ENCODE measurements at places on chromosomes 7 and 10.

- DNase-seq, result no peak
Observed at GRCh38 chr10:30865141-30865926, 166.3 kb downstream of the ZNF438 start.

- DNase-seq, result no peak
Observed at GRCh38 chr7:128407751-128408708, 1.8 kb downstream of the IMPDH1 start.

GRCh38 chr10:92847202-92847864 lies 987 bp upstream of the EXOC6 start:
- no peak for DNase-seq

DNA sequence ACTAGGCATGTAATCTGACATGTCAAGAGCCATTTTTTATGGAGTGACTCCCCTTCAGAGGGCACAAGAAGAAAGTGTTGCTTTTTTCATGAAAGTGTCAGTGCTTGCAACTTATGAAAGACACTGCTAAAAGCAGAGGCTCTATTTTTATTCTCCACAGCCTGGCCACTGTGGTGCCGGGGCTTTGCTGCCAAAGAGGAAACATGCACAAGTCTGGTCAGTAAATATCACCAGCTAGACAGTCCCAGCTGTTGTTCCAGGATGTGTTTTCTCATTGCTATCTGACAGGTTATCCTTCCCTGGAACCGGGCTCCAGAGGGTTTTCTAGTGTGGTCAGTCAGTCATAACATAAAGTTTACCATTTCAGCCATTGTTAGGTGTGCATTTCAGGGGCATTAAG lies 180.7 kb upstream of the PITRM1 start:
- DNase-seq, result no peak

GRCh38 chr7:132214452-132214851 lies 361.8 kb downstream of the PLXNA4 start:
- no peak for DNase-seq

DNA sequence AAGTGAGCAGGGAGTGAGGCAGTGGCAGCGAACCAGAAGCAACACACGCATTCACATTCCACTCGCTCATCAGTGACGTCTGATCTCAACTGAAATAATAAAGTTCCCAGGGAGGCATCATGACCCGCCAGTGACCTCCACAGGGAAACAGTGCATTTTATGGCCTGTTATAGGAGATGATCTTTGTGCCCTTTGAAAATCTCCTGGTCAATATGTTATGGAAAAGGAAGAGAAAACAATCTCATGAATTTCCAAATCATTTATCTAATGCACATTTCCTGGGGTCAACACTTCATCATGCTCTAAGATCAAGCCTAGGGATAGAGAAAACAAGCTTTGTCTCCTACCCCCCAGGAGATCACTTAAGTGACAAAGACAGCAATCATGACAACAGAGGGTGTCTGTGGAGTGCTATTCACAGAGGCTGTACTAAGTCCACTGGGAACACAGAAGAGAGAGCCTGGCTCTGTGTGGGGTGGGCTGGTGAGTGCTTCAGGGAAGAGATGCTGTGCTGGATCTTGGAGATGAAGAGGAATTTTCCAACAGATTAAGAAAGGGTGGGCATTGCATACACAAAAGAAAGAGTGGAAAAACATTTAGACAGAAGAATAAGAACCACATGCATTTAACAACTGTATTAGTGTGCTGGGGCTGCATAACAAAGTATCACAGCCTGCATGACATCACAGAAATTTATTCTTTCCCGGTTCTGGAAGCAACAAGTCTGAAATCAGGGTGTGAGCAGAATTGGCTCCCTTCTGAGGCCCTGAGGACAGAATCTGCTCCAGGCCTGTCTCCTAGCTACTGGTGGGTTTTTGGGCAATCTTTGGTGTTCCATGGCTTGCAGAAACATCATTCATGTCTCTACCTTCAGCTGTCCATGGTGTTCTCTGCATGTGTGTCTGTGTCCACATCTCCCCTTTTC lies 613.9 kb upstream of the IGFBP3 start:
- no peak for DNase-seq

GRCh38 chr7:12550956-12551355 lies 19.6 kb upstream of the SCIN start:
- DNase-seq, result no peak

- DNase-seq, result no peak
Observed at GRCh38 chr10:31669357-31669756, 259.3 kb downstream of the ARHGAP12 start.

DNA sequence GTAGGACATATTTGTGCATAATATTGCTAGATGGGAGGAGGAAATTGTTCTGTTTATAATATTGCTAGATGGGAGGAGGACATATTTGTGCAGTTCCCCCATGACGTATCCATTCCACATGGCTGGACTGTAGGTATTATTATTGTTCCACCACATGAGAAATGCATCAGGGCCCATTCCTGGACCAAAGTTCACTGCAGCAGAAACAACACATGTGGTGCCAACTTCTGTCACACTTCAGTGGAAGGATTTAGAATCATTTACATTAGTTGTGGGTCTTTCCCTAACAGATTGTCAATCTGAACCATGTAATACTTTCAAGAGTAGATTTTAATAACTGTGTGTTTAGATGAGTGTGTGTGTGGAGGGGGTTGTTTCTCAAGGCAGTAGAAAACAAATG lies 32.7 kb upstream of the MACC1 start:
- no peak for DNase-seq

DNA sequence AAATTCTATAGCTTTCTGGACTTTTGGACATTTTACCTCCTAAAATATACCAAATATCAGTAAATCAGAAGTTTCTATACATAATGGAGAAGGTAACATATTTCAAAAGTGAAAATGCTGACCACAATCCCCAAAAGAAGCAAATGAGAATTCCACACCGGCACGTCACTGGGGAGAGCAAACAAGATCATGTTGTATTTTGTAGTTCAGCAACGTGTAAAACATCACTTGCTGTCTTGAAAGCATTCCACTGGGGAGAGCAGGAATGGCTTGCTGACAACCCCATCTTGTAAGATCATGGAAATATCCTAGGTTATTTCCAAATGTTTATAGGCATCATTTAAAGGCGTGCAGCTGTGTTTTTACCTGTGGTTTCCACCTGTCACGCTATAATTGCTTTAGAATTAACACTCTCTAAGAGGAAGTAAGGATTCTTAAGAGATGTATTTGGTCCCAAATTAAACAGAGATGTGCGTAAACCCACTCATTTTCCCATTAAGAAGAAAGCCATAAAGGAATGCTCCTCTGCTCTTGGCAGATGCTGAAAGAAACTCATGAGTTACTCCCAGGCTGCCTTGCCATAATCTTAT lies 397.1 kb upstream of the POT1 start:
- no peak for DNase-seq

DNA sequence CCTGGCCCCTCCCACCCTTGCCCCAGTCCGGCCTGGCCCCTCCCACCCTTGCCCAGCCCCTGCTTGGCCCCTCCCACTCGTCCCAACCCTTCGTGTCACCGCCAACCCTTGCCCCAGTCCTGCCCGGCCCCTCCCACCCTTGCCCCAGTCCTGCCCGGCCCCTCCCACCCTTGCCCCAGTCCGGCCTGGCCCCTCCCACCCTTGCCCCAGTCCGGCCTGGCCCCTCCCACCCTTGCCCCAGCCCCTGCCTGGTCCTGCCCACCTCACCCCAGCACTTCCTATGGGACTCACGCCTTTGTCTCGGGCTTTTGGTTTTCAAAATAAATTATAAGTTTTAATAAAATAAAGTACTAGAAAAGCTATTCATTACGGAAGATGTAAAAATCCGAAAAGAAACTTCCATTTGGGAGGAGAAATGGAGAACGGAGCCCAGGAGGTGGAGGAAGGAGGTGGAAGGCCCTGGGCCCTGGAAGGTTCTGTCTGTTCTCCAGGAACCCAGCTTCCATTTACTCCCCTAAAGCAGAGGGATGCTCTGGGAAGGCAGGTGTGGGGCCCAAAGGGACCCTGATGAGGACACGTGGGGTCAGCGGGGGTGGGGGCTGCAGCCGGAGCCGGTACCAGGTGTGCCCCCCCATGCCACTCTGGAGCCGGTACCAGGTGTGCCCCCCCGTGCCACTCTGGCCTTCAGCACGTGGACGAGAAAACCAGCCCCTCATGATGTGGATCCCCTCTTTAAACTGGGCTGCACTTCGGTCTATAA lies 52.2 kb downstream of the PWWP2B start:
- DNase-seq, result no peak

- DNase-seq, result no peak
Observed at GRCh38 chr10:112383325-112383724, 9.4 kb downstream of the ACSL5 start.

DNA sequence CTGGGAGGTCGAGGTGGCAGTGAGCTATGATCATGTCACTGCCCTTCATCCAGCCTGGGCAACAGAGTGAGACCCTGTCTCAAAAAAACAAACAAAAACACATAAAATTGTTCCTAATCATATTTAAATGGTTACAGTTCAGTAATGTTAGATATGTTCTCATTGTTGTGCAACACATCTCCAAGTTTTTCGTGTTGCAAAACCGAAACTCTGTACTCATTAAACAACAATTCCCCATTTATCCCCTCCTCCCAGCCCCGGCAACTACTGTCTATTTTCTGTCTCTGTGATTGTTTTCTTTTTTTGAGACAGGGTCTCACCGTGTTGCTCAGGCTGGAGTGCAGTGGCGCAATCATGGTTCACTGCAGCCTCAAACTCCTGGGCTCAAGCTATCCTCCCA lies 16.1 kb upstream of the PRXL2A start:
- no peak for DNase-seq

- no peak for DNase-seq
Observed at GRCh38 chr10:74912682-74913081, 86.3 kb downstream of the KAT6B start.

GRCh38 chr10:71700731-71701368 lies 18.7 kb downstream of the C10orf105 start:
- DNase-seq, result no peak

DNA sequence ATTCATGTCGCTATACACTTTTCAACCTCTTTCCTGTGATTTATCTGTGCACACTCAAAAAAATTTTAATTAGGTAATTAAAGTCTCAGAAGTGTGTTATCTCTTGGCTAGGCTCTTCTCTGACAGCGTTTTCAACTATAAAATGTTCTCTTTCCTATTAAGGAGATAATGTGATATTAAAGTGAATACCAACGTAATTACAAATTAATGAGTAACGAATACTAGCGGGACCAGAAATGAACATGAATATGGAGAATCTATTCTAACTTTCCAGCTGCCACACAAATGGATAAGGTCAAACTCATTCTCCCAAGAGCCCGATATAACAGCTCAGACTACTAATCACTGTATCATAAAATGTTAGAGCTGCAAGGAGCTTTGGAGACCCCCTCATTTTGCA lies 12.0 kb downstream of the COL1A2 start:
- no peak for DNase-seq

DNA sequence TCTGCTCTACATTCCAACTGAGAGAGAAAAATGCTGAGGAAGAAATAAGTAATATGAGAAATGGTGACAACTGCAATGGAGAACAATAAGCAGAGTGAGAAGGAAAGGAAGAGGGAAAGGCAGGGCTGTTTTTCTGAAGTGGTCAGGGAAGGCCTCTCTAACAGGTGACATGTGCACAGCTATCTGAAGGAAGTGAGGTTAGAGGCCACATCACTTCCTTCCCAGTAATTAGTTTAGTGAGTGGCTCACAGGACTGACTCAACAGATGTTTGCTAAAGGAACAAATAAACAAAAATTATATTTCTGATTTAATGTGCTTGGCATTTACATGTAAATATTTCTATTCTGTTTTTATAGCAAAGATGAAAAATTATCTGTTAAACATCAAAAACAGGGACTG lies 77.9 kb downstream of the ARHGAP21 start:
- peak; percentile 50 for DNase-seq

DNA sequence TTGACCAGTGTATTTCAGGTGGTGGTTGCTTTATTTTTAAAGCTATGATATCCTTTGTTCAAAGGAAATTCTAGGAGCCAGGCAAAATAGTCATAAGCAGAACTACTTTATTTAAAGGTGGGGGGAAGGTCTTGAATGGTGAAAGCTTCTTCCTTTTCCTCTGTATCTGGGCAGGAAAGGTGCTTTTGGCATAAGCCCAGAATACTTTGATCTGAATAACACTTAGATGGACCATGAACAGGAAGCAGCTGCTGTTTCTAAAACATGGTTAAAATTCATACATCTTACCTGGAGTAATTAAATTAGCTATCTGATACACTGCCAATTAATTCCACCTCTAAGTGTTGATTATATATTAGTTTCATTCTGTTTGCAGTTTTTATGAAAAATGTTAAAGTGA lies 13.3 kb downstream of the ZNF804B start:
- no peak for DNase-seq

GRCh38 chr7:16062269-16062668 lies 359.1 kb downstream of the CRPPA start:
- no peak for DNase-seq

GRCh38 chr10:12617191-12618175 lies 268.1 kb downstream of the CAMK1D start:
- DNase-seq, result no peak

GRCh38 chr7:95529701-95530100 lies 44.0 kb downstream of the ASB4 start:
- DNase-seq, result no peak

GRCh38 chr10:121921238-121921931 lies 6.4 kb downstream of the ATE1 start:
- no peak for DNase-seq

- no peak for DNase-seq
Observed at GRCh38 chr10:64379898-64380297, 858.7 kb downstream of the REEP3 start.

DNA sequence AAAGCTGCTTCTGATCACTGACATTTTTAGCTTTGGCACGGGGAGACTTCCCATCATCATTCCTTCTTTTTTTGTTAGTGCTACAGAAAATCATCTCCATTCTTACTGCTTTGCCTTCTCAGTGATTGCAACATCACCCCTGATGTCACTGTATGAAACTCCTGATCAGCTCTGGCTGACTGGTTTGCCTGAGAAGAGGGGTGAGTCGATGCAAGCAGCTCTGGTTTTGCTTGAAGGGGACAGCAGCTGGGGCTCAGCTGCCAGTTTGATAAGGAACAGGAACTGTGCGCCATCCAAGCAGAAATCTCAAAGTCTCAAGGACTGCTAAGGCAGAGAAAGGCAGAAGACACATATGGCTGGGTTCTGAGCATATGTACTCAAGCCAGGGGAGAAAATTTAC lies 808.5 kb upstream of the CELF2 start:
- DNase-seq, result no peak

- no peak for DNase-seq
Observed at GRCh38 chr10:20105931-20106330, 289.7 kb downstream of the PLXDC2 start.

GRCh38 chr7:55031075-55031474 lies 12.3 kb downstream of the EGFR start:
- DNase-seq, result no peak

GRCh38 chr10:128059266-128059981 lies 66.8 kb downstream of the MKI67 start:
- no peak for DNase-seq

DNA sequence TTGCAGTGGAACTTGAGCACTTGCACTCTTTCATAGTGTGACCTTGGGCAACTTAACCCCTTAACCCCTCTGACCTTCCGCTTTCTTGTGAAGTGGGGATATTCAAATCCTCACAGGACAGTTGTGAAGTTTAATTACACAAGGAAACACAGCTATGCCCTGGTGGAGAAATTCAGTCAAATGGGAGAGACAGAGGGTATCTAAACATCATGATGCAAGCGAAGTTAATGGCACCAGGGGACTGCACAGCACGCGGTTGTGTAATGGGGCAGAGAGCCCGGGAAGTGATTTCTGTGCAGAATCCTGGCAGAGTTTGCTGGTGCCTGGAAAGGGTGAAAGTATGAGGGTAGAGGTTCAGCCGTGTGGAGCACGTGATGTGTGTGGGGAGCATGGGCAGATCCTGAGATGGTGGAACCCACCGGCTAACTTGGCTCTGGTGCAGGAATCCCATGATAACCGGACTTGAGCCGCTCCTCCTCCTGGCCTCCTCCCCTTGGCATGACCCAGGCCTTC lies 51.7 kb downstream of the SNX10 start:
- no peak for DNase-seq

Data from CD4-positive, CD25-positive, alpha-beta regulatory T cell (primary cell).